NCI-H1417 treated with DMSO at 0.1 percent for 48 hours (cell line): ENCODE measurements at places on chromosomes 7 and 10.

DNA sequence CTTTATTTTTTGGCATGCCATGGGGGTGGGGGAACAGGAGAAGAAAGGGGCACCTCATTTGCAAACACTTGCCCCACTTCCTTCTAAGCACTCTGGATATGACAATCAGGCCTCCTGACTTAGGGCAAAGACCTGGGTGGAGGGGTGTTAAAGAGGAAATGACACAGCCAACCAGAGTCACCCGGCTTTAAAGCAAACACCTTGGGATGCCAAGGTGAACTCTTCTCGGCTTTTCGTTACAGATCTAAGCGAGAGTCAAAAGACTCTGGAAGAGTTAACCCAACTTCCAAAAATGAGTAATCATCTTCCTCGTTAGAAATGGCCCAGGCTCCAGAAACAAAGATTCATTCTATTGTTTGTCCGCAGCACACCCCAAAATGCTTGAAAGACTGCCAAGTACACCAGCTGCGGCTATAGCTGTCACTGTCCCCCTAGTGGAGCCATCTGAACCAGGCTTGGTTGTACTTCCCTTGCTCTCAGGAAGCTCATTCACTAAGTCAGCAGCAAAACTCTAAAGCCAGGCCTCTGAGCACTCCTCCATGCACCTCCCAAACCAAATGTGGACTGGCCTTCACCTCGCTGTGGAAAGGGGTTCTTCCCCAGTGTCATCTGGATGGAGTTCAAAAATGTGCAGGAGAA, 24.8 kb downstream of the FAM53B start:
- DNase-seq, result no peak

GRCh38 chr10:25245165-25245564, 70.4 kb downstream of the GPR158 start:
- DNase-seq, result no peak

DNA sequence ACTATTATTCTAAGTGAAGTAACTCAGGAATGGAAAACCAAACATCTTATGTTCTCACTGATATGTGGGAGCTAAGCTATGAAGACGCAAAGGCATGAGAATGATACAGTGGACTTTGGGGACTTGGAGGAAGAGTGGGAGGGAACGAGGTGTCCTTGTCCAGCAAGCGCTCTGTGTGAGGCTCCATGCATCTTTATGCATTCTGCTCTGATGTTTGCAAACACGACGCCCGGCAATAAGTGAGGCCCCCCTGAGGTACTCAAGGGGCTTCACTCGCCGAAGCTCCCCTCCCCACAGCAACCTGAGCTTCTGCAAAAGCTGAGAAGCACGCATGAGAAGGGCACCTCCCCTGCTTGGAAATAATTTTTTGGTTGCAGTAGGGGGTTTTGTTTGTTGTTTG, 103.3 kb downstream of the LHPP start:
- no peak for DNase-seq

GRCh38 chr7:16416289-16417282, 4.8 kb downstream of the CRPPA start:
- DNase-seq, result no peak

- no peak for DNase-seq
Measured at GRCh38 chr7:82194016-82194643, 249.4 kb downstream of the CACNA2D1 start.

- DNase-seq, result peak; percentile 99
Measured at GRCh38 chr7:82319674-82320118, 123.9 kb downstream of the CACNA2D1 start.

GRCh38 chr10:34780818-34781380, 34.2 kb downstream of the PARD3 start:
- DNase-seq, result no peak

DNA sequence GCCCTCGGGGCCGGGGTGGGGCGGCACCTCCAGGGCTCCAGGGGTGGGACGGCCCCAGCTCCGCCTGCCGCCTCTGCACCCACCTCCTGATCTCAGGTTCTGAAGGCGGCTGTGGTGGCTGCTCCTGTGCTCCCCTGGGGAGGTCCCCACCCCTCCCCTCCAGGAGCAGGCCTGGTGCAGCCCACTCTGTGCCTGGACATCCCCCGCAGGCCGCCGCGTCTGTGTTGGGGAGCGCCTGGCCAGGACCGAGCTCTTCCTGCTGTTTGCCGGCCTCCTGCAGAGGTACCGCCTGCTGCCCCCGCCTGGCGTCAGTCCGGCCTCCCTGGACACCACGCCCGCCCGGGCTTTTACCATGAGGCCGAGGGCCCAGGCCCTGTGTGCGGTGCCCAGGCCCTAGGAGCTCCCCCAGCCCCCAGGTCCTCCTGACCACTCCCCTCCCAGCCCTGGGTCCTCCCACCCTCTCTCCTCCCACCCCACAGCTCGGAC, 5.5 kb downstream of the CYP2W1 start:
- DNase-seq, result no peak

GRCh38 chr7:108012499-108013430, 9.8 kb upstream of the LAMB1 start:
- DNase-seq, result no peak

DNA sequence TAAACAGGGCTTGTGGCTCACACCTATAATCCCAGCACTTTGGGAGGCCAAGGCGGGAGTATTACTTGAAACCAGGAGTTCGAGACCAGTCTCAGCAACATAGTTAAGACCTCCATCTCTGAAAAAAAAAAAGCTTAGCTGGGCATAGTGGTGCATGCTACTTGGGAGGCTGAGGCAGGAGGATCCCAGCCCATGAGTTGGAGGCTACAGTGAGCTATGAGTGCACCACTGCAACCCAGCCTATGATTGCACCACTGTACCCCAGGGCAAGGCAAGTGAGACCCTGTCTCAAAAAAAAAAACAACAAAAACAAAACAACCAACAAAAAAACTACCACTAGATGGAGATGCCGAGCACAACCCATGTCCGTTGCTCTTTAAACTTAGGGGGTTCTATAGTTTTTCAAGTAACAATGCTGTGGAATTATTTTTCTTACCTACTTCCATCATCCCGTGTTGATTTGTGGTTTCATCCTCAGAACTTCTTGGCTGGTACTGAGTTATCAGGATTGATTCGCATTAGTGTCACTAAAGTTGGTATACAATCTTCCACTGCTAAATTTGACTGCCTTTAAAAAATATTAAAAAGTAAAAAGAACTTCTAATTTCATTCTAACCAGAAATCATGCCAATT, 12.2 kb upstream of the REPIN1 start:
- DNase-seq, result no peak

GRCh38 chr10:2284071-2284470, 546.7 kb upstream of the ADARB2 start:
- DNase-seq, result no peak

- no peak for DNase-seq
Measured at GRCh38 chr7:25855854-25856782, 295.9 kb upstream of the NFE2L3 start.

DNA sequence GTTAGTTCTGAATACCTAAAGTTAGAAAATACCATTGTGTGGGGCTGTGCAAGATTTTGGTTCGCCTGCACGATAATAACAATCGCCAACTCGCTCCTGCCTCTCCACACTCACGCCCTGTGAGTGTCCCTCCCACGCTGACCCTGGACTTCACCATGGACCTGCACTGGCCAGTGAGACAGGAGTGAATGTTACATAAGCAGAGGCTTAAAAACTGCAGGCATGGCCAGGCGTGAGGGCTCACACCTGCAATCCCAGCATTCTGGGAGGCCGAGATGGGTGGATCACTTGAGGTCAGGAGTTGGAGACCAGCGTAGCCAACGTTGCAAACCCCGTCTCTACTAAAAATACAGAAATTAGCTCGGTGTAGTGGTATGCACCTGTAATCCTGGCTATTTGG, 68.4 kb downstream of the TCERG1L start:
- no peak for DNase-seq

- peak; percentile 12 for DNase-seq
Measured at GRCh38 chr10:99551158-99551557, 18.4 kb downstream of the NKX2-3 start.

DNA sequence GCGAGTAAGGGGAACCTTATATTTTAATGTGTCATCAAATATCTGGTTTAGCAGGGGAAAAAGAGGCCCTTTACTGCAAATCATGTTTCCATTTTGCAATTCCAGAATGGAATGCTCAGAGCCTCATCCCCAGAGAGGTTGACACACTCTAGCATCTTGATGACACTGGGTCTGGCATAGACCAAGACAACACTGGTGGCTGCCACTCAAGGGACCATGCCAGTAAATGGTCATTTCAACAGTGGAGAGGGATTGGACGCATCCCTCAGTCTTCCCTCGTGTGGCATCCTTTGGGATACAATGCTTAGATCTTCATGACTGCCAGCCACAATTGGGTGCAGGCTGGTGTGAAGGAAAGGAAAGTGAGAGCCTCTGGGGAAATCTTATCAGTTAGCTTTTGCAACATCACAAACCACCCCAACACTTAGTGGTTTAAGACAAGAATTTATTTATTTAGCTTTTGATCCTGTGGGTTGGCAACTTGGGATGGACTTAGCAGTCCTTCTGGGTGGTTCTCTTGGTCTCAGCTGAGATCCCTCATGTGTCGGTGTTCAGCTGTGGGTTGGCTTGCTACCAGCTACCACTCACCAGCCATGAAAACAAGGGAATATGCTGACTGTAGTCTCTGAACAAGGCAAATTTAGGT, 21.6 kb downstream of the TACC2 start:
- DNase-seq, result no peak

DNA sequence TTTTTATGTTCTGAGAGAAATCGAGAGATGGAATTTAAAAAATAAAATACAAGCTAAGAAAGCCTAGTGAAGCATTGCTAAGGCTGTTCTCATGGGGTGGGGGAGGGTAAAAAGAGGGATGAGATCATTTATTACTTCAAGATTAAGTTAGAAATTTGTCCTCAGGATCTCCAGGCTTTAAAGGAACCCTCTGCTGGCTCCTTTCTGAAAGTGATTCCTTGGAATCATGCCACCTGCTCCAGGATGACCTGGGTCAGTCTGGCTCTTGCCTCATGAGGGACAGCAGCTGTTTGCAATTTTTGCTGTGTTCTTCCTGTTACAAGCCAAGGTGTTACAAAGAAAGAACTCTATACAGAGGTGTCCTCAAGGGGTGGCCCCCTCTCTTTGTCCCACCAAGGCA, 69.8 kb downstream of the CDK1 start:
- no peak for DNase-seq

DNA sequence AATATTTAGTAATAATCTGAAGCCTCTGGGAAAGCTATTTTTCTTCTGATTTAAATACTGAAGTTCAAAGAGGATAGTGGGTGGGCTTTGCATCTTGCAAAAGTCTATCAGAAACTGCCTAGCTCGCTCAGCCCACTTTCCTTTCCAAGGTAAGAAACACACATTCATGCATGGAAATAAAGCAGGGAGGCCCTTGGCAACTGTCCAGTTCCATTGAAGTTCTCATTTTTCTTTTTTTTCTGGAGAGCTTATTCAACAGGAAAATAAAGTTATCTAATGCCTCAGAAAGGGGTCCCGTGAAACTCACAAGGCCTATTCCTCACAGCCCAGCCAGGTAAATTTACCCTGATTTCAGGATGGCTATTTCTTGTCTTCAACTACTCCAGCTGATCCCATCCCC, 654.9 kb downstream of the KCNMA1 start:
- DNase-seq, result no peak

- no peak for DNase-seq
Measured at GRCh38 chr10:63241841-63242281, 108.7 kb downstream of the NRBF2 start.

DNA sequence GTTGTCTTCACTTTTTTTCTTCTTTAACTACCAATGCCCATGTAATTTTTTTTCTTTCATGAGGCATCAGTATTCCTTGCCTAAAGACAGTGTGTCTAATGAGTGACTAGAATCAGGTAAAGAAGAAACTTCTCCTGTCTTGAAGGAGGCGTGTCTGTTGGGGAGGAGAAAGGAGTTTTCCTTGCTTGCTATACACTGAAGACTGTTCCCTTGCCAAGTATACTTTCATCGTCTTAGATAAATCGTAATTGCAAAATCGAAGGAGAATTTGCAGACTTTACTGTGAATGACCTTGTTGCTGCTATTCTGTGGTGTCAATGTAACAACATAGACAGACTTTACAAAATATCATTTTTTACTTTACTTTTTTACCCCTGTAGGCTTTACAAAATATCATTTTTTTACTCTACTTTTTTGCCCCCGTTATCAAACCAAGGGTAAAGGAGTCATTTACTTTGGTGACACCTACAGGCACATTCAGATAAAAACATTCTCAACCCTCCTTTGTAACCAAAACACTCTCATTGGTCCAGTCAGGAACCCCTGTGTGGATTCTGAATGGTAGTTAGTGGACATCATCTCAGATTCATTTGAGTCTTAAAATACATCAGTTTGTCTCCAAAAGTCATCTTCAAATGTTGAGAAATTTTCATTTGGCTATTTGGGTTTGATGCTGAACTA, 232.4 kb downstream of the AHR start:
- no peak for DNase-seq

GRCh38 chr10:63318491-63318890, 147.3 kb downstream of the JMJD1C start:
- no peak for DNase-seq

DNA sequence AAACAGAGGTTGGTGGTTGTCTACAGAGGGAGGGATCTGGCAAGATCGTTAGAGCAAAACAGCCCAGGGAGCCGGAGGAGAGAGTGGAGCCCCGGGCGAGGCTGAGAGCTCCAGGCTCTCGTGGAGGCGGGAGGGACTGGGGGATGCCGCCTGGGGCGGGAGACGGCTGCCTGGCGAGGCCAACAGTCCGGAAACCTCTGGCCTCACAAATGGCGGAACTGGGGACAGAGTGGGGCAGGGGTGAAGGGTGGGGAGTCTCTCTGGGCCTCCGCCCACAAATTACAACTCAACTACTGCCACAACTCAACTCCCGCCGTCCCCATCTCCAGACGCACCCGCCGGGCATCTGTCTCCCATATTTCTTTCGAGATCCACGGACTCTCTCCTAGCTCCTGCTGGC, 47.7 kb downstream of the CLEC2L start:
- no peak for DNase-seq

GRCh38 chr10:124657806-124658205, 86.4 kb downstream of the FAM53B start:
- DNase-seq, result no peak

GRCh38 chr7:107364787-107365186, 105.1 kb upstream of the GPR22 start:
- no peak for DNase-seq

DNA sequence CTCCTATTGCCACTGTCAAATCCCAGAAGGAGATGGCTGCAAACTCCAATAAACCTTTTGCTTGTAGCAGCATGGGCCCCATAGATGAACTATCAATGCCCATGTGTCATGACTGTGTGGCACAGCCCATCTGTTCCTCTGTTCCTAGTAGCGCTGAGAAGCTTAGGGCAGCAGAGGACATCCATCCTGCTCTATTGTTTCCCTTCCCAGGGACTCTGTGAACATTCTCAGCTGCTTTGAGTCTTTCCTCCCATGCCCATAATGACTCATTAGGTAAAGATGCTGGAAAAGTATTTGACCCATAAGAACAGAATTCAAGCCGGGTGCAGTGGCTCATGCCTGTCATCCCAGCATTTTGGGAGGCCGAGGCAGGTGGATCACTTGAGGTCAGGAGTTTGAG, 28.3 kb downstream of the STMP1 start:
- no peak for DNase-seq

- peak; percentile 41 for DNase-seq
Measured at GRCh38 chr7:74479961-74480829, 26.5 kb downstream of the GTF2IRD1 start.

- DNase-seq, result no peak
Measured at GRCh38 chr10:43939939-43940820, 291.5 kb upstream of the ZNF32 start.
